Adrenal gland (tissue), 19 donors: ENCODE measurements at places on chromosomes 7 and 10. TPM values are rescaled to one million over a fixed set of nuclear protein-coding genes. Genes with fewer than 3 reads are reported as not detected.
A peak's percentile ranks its signal among the peaks of the same experiment; 100 is the strongest.

Gene LBX1
- total RNA-seq: not detected

Gene CNPY4
- 22.6 TPM for total RNA-seq

Gene VSIR
- total RNA-seq: 37.0 TPM

GRCh38 chr7:96205665-96206064 is 116.2 kb downstream of the SLC25A13 start:
- H3K36me3 ChIP-seq: no peaks in the 10 kb centered on the region
- H3K4me1 ChIP-seq: no peaks in the 10 kb centered on the region
- no peak overlapping the region for H3K27ac ChIP-seq
- H3K27me3 ChIP-seq: no peaks in the 10 kb centered on the region

- no peaks in the 10 kb centered on the region for H3K36me3 ChIP-seq
- no peak overlapping the region for H3K4me3 ChIP-seq
- peak overlapping the region; percentile 15 for H3K27ac ChIP-seq
- no peaks in the 10 kb centered on the region for H3K27me3 ChIP-seq
- no peaks in the 10 kb centered on the region for H3K4me1 ChIP-seq
Measured at GRCh38 chr10:12566161-12567115, 217.1 kb downstream of the CAMK1D start.

GRCh38 chr10:79355420-79356017 is 8.2 kb downstream of the PPIF start:
- H3K27me3 ChIP-seq: no peaks in the 10 kb centered on the region
- DNase-seq: no peak
- H3K4me3 ChIP-seq: no peak overlapping the region
- no peak overlapping the region for H3K27ac ChIP-seq

- H3K27me3 ChIP-seq: no peaks in the 10 kb centered on the region
- peak overlapping the region; percentile 60 for H3K27ac ChIP-seq
- no peaks in the 10 kb centered on the region for H3K4me1 ChIP-seq
- no peak overlapping the region for H3K4me3 ChIP-seq
- peak; percentile 22 for DNase-seq
Measured at GRCh38 chr10:29522061-29522855, 112.5 kb downstream of the SVIL start.

DNA sequence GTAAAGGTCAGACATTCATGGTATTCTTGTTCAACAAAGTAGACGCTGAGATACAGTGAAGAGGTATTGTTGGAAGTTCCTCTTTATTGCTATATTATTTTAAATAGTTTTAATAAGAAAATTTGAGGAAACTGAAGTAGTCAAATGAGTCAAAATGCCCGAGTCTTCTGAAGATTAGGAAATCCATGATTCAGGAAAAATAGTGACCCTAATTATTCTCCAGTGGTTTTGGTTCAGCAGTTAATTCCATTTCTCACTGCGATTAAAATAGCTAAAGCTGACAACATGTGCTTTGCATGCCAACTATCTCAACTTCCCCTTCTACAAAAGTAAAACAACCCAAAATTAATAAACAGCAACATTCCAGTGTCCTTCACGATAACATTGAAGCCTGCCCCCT is 32.7 kb upstream of the PFKP start:
- H3K27ac ChIP-seq: no peak overlapping the region
- no peaks in the 10 kb centered on the region for H3K36me3 ChIP-seq
- no peaks in the 10 kb centered on the region for H3K4me1 ChIP-seq
- H3K27me3 ChIP-seq: no peaks in the 10 kb centered on the region
- no peak for DNase-seq
- H3K4me3 ChIP-seq: no peak overlapping the region

DNA sequence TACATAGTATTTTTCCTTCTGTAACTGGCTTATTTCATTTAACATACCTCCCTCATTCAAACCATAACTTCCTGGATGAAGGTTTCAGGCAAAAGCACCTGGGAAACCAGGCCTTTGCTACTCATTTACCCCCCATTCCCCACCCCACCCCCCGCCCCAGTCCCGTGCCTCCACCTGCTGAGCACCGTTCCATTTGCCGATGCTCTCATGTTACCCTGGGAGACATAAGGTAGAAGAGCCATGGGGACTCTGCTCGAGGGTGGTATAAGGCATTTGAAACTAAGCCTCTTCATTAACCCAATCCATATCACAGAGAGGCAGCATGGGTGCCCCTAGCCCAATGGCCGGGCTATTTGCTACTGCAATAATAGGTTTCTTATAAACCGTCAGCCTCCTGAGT is 22.2 kb upstream of the MCM10 start:
- H3K27me3 ChIP-seq: no peaks in the 10 kb centered on the region
- H3K4me3 ChIP-seq: no peak overlapping the region
- H3K36me3 ChIP-seq: peaks cover 62% of the 10 kb centered on the region
- no peak for DNase-seq
- H3K27ac ChIP-seq: no peak overlapping the region

DNA sequence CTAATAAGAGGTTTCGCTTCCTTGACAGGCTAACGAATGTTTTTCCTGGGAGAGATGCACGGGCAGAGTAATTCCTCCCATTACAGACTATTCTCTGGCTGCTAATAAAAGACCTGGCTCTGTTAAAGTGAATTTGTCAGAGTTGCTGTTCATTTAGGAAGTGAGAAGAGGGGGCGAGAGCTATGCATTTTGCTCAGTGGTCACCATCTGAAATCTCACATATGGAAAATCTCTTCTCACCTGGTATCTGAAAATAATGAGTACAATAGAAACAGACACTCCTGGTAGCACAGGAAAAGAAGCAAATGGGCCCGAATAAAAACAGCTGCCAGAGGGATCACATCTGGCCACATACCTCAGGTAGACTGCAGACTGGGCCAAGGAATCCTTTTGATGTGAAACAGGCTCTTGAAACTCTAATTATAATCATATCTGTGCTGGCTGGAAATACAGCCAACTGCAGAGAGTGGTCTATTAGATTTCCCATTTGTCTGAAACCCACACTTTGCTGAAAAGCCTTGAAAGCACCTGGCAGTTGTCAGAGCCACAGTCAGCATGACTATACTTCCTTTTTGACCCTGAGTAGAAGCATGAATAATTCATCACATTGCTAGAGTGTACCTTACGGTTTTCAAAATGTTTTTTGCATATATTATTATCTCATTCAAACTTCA is 33.6 kb downstream of the AOAH start:
- H3K27ac ChIP-seq: no peak overlapping the region
- H3K36me3 ChIP-seq: no peaks in the 10 kb centered on the region
- no peaks in the 10 kb centered on the region for H3K4me1 ChIP-seq
- DNase-seq: no peak

- DNase-seq: no peak
- no peak overlapping the region for H3K4me3 ChIP-seq
- no peaks in the 10 kb centered on the region for H3K36me3 ChIP-seq
- H3K27ac ChIP-seq: no peak overlapping the region
Measured at GRCh38 chr10:95976362-95977229, 66.8 kb upstream of the CCNJ start.

- no peak for DNase-seq
- H3K27me3 ChIP-seq: no peaks in the 10 kb centered on the region
- no peak overlapping the region for H3K27ac ChIP-seq
- H3K36me3 ChIP-seq: no peaks in the 10 kb centered on the region
- no peaks in the 10 kb centered on the region for H3K4me1 ChIP-seq
Measured at GRCh38 chr10:70596860-70597809, 5.4 kb downstream of the PRF1 start.
